Hair follicle dermal papilla cell (primary cell): ENCODE measurements at places on chromosomes 7 and 10. TPM values are rescaled to one million over a fixed set of nuclear protein-coding genes. Genes with fewer than 3 reads are reported as not detected.

SLC26A3 gene
- not detected in 2 replicates for total RNA-seq

GPR146 gene
- 1.2 and 1.6 TPM in 2 replicates for total RNA-seq

FBXL13 gene
- total RNA-seq: 0.73 and 0.97 TPM in 2 replicates

RASSF4 gene
- total RNA-seq: 6.4 and 7.8 TPM in 2 replicates

INHBA gene
- total RNA-seq: 67.7 and 78.7 TPM in 2 replicates

ZC3HAV1L gene
- 20.3 and 27.1 TPM in 2 replicates for total RNA-seq

GPR15LG gene
- not detected in 2 replicates for total RNA-seq

NXPH1 gene
- not detected in 2 replicates for total RNA-seq

AGR2 gene
- total RNA-seq: not detected in 2 replicates

NOBOX gene
- not detected in 2 replicates for total RNA-seq

SMNDC1 gene
- total RNA-seq: 7.8 and 8.3 TPM in 2 replicates

CLDN12 gene
- 33.9 and 44.0 TPM in 2 replicates for total RNA-seq

STRIP2 gene
- 1.5 TPM in 2 replicates for total RNA-seq

FOXI2 gene
- not detected in 2 replicates for total RNA-seq

CRHR2 gene
- total RNA-seq: not detected in 2 replicates

CPED1 gene
- 105 and 124 TPM in 2 replicates for total RNA-seq

PAOX gene
- total RNA-seq: 8.3 and 10.1 TPM in 2 replicates
